ENCODE measurements at places on chromosomes 4 and X. TPM values are rescaled to one million over a fixed set of nuclear protein-coding genes. Genes with fewer than 3 reads are reported as not detected.

The TRIM60 gene
- total RNA-seq = not detected

The RBMXL3 gene
- total RNA-seq = not detected

The CXCL3 gene
- not detected for total RNA-seq

The OFD1 gene
- 49.2 TPM for total RNA-seq

The PLAC8 gene
- 234 TPM for total RNA-seq

The ODAPH gene
- 0.16 TPM for total RNA-seq

The TRO gene
- 0.58 TPM for total RNA-seq

The MAGEA1 gene
- total RNA-seq = not detected

The GLRB gene
- not detected for total RNA-seq

The ARHGAP36 gene
- not detected for total RNA-seq

The ENAM gene
- total RNA-seq = not detected

The PAGE1 gene
- total RNA-seq = not detected

The GK2 gene
- not detected for total RNA-seq

The UBQLN2 gene
- 35.6 TPM for total RNA-seq

The ARMCX4 gene
- total RNA-seq = 13.4 TPM

The RASSF6 gene
- total RNA-seq = not detected

The ARHGAP6 gene
- not detected for total RNA-seq

The VCX2 gene
- total RNA-seq = not detected

The ATP2B3 gene
- total RNA-seq = not detected

The CCNI gene
- total RNA-seq = 403 TPM

The AADAT gene
- not detected for total RNA-seq

The TLR7 gene
- total RNA-seq = not detected

The ALAS2 gene
- not detected for total RNA-seq

The SCML2 gene
- total RNA-seq = 0.33 TPM

The CLDN22 gene
- total RNA-seq = not detected

The NMU gene
- total RNA-seq = not detected

The PABPC1L2A gene
- total RNA-seq = not detected

The SPANXB1 gene
- total RNA-seq = not detected

The NLRP2B gene
- not detected for total RNA-seq

The FAM9C gene
- total RNA-seq = not detected

The F8A2 gene
- not detected for total RNA-seq

The PPP1R2C gene
- total RNA-seq = not detected

The STS gene
- total RNA-seq = 0.57 TPM

The ARHGEF6 gene
- 32.2 TPM for total RNA-seq

The IL2 gene
- total RNA-seq = 1.1 TPM

The RIPPLY1 gene
- not detected for total RNA-seq

The SSX2B gene
- total RNA-seq = not detected

The RNF128 gene
- total RNA-seq = not detected

The CCDC110 gene
- not detected for total RNA-seq

The MND1 gene
- not detected for total RNA-seq

The UGT2B7 gene
- not detected for total RNA-seq

The EGFL6 gene
- total RNA-seq = not detected

The DMRTC1B gene
- 0.49 TPM for total RNA-seq

The DNASE1L1 gene
- total RNA-seq = 19.3 TPM

The FOXO4 gene
- 24.1 TPM for total RNA-seq

The RAB39B gene
- 3.5 TPM for total RNA-seq

The LIAS gene
- total RNA-seq = 9.5 TPM
